Cardiac muscle cell (in vitro differentiated cells and primary cell): ENCODE measurements at places on chromosomes 6 and 20. TPM values are rescaled to one million over a fixed set of nuclear protein-coding genes. Genes with fewer than 3 reads are reported as not detected.

Gene CALHM4
- total RNA-seq, result not detected in 2 replicates

Gene SLC13A3
- total RNA-seq, result 2.5 and 3.9 TPM in 2 replicates

Gene TPD52L1
- total RNA-seq, result 50.1 and 72.8 TPM in 2 replicates

Gene OOEP
- not detected in 2 replicates for total RNA-seq

Gene TRIM15
- not detected in 2 replicates for total RNA-seq

Gene EEF1E1
- total RNA-seq, result 11.5 and 55.8 TPM in 2 replicates

Gene TRIM10
- total RNA-seq, result not detected in 2 replicates

Gene HSD17B8
- 45.4 and 45.7 TPM in 2 replicates for total RNA-seq

Gene HLA-DPB1
- 14.3 and 26.1 TPM in 2 replicates for total RNA-seq

Gene KLC4
- 44.3 and 57.2 TPM in 2 replicates for total RNA-seq

Gene TCF15
- total RNA-seq, result 0.11 and 0.86 TPM in 2 replicates

Gene PLAGL1
- total RNA-seq, result 6.8 and 9.0 TPM in 2 replicates

Gene C6orf52
- 2.1 and 10.9 TPM in 2 replicates for total RNA-seq

Gene KIAA0408
- total RNA-seq, result 0.07 and 0.27 TPM in 2 replicates

Gene TP53TG5
- total RNA-seq, result 0.32 and 0.39 TPM in 2 replicates

Gene BIRC7
- 0.21 and 0.54 TPM in 2 replicates for total RNA-seq

Gene PTK6
- total RNA-seq, result not detected in 2 replicates

Gene GABRR1
- not detected in 2 replicates for total RNA-seq

Gene ADGRB3
- 0.81 and 1.4 TPM in 2 replicates for total RNA-seq

Gene EMILIN3
- total RNA-seq, result 1.3 and 2.3 TPM in 2 replicates

Gene SEMG1
- not detected in 2 replicates for total RNA-seq

Gene TBXT
- total RNA-seq, result not detected in 2 replicates

Gene UBE3D
- 16.2 and 19.5 TPM in 2 replicates for total RNA-seq

Gene LRRC73
- 3.3 and 3.4 TPM in 2 replicates for total RNA-seq

Gene COL21A1
- 1.2 and 1.4 TPM in 2 replicates for total RNA-seq

Gene MUC22
- not detected in 2 replicates for total RNA-seq

Gene OR2B3
- total RNA-seq, result not detected in 2 replicates

Gene OR2H2
- not detected in 2 replicates for total RNA-seq

Gene MAK
- 0.04 and 0.18 TPM in 2 replicates for total RNA-seq

Gene SCGN
- 0.14 TPM in 1 of 2 replicates, not detected in the other for total RNA-seq

Gene HDGFL1
- total RNA-seq, result not detected in 2 replicates

Gene SESN1
- total RNA-seq, result 16.4 and 22.0 TPM in 2 replicates

Gene DCDC2
- total RNA-seq, result 0.04 and 0.06 TPM in 2 replicates

Gene OARD1
- 22.4 and 27.5 TPM in 2 replicates for total RNA-seq

Gene ENPP3
- 0.09 and 0.39 TPM in 2 replicates for total RNA-seq

Gene OGFR
- total RNA-seq, result 64.4 and 83.1 TPM in 2 replicates

Gene FAM83D
- total RNA-seq, result 4.2 and 45.4 TPM in 2 replicates

Gene EFCAB8
- not detected in 2 replicates for total RNA-seq

Gene ANGPT4
- 0.21 and 0.80 TPM in 2 replicates for total RNA-seq

Gene DNMT3B
- total RNA-seq, result 11.9 and 24.3 TPM in 2 replicates

Gene GRM1
- total RNA-seq, result 0.42 and 0.54 TPM in 2 replicates

Gene PGC
- not detected in 2 replicates for total RNA-seq
